ENCODE measurements at places on chromosomes 13 and 19. TPM values are rescaled to one million over a fixed set of nuclear protein-coding genes. Genes with fewer than 3 reads are reported as not detected.

IGFL2 gene
- not detected for total RNA-seq

GRCh38 chr19:17671906-17672305 is 16.2 kb downstream of the UNC13A start:
- H3K27me3 ChIP-seq: no peaks in the 10 kb centered on the region
- no peak overlapping the region for H3K27ac ChIP-seq
- H3K4me1 ChIP-seq: no peaks in the 10 kb centered on the region
- no peaks in the 10 kb centered on the region for H3K36me3 ChIP-seq
- no peak for DNase-seq

GRCh38 chr13:73742982-73743381 is 391.2 kb downstream of the KLF12 start:
- H3K27ac ChIP-seq: no peak overlapping the region
- no peak for DNase-seq
- no peak overlapping the region for H3K4me3 ChIP-seq
- no peaks in the 10 kb centered on the region for H3K27me3 ChIP-seq
- H3K4me1 ChIP-seq: no peaks in the 10 kb centered on the region

DNA sequence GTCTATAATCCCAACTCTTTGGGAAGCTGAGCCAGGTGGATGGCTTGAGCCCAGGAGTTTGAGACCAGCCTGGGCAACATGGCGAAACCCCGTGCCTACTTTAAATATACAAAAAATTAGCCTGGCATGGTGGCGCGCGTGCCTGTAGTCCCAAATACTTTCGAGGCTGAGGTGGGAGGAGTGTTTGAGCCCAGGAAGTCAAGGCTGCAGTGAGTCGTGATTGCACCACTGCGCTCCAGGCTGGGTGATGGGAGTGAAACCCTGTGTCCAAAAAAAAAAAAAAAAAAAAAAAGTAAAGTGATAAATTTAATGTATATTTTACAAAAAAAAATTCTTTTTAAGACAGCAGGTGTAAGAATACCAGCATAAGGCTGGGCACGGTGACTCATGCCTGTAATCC is 17.6 kb downstream of the TMEM38A start:
- no peaks in the 10 kb centered on the region for H3K36me3 ChIP-seq
- no peak for DNase-seq
- H3K4me1 ChIP-seq: no peaks in the 10 kb centered on the region
- no peak overlapping the region for H3K27ac ChIP-seq
- H3K4me3 ChIP-seq: no peak overlapping the region

C3 gene
- total RNA-seq: 5.0 TPM

Measured in Panc1 (cell line).